ENCODE measurements at places on chromosomes 13 and 19. TPM values are rescaled to one million over a fixed set of nuclear protein-coding genes. Genes with fewer than 3 reads are reported as not detected.

Gene ZNF574
- total RNA-seq: 15.7 TPM

Gene KLF1
- 0.10 TPM for total RNA-seq

GRCh38 chr19:47267350-47267759 lies 7.3 kb upstream of the INAFM1 start:
- no peak overlapping the region for H3K27ac ChIP-seq
- no peaks in the 10 kb centered on the region for H3K27me3 ChIP-seq
- H3K36me3 ChIP-seq: no peaks in the 10 kb centered on the region
- no peak overlapping the region for H3K4me3 ChIP-seq
- no peak for DNase-seq

GRCh38 chr13:27266917-27267316 lies 3.7 kb upstream of the RASL11A start:
- H3K27me3 ChIP-seq: no peaks in the 10 kb centered on the region
- no peak overlapping the region for H3K4me3 ChIP-seq
- no peaks in the 10 kb centered on the region for H3K36me3 ChIP-seq
- DNase-seq: no peak

DNA sequence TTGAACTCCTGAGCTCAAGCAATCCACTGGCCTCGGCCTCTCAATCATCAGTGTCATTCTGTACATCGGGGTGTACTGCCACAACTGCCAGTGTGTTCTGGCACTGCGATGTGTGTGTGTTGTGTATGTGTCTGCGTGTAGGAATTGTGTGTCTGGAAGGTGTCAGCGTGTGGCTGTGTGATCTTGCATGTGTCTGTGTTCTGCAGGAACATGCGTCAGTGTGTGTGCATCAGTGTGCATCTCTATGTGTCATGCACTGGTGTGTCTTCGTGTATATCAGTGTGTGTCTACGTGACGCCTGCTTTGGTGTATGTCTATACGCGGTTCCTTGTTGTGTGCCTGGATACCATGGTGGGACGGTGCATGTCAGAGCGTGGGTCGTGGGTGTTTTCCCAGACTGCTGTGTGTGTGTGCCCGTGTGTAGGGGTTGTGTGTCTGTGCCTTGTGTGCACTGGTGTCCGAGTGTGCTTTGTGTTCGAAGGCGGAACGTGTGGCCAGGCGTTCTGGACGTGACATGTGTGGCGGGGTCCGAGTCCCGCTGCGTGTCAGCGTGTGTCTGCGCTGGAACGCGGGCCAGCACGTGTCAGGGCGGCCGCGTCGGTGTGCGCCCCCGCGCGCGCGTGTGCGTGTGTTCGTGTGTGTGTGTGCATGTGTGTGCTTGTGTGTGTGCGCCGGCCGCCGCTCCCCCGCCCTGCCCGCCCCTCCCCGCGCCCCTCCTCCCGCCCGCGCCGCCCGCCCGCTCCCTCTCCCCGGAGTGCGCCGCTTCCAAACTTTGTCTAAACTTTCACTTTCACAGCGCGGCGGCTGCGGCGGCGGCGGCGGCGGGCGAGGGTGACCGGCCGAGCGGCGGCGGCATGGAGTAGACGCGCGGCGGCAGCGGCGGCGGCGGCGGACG lies at the start of gene NFIX:
Gene NFIX (plus strand): TSS at position 775 of the 895 bp plus-strand sequence. CDS start 363 bp downstream, outside the sequence.
- DNase-seq: no peak
- peak within 1 kb of the TSS; percentile 58 for H3K4me3 ChIP-seq
- H3K27ac ChIP-seq: peak within 1 kb of the TSS; percentile 83
- H3K4me1 ChIP-seq: peaks cover 16% of the 10 kb centered on the region

- no peaks in the 10 kb centered on the region for H3K36me3 ChIP-seq
- no peaks in the 10 kb centered on the region for H3K27me3 ChIP-seq
- no peak overlapping the region for H3K4me3 ChIP-seq
Observed at GRCh38 chr19:39906283-39906682, 28.2 kb downstream of the FCGBP start.

All from Panc1 (cell line).